ENCODE measurements at places on chromosomes 7 and 10.
A peak's percentile ranks its signal among the peaks of the same experiment; 100 is the strongest.

DNA sequence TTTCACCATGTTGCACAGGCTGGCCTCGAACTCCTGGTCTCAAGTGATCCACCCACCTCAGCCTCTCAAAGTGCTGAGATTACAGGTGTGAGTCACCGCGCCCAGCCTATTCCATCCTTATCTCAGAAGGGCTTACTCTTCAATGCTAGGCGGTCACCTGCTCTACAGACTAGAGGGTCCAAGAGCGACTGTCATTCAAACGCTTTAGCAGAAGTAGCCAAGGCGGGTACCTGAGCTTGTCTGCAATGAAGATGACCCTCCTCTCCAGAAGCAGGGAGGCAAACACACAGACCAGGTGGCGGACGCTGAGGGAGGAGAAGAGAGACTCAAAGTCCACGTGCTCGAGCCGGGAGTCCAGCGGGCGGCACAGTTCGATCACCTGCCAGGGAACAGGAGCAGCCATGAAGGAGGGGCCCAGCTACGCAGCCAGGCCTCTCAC is 65.1 kb upstream of the MKRN1 start:
- H3K27me3 ChIP-seq = no peaks in the 10 kb centered on the region
- peaks cover 9% of the 10 kb centered on the region for H3K36me3 ChIP-seq

GRCh38 chr10:131310551-131311401 is 745 bp downstream of the TCERG1L start:
- H3K4me1 ChIP-seq = peaks cover 16% of the 10 kb centered on the region
- H3K36me3 ChIP-seq = no peaks in the 10 kb centered on the region
- no peaks in the 10 kb centered on the region for H3K27me3 ChIP-seq
- peak overlapping the region; percentile 82 for H3K4me3 ChIP-seq

- H3K36me3 ChIP-seq = no peaks in the 10 kb centered on the region
- H3K4me1 ChIP-seq = no peaks in the 10 kb centered on the region
- H3K27me3 ChIP-seq = no peaks in the 10 kb centered on the region
- no peak overlapping the region for H3K27ac ChIP-seq
These were observed 59.8 kb downstream of the COA1 start for GRCh38 chr7:43669286-43670081.

- H3K27me3 ChIP-seq = no peaks in the 10 kb centered on the region
- H3K27ac ChIP-seq = no peak overlapping the region
- no peak overlapping the region for H3K4me3 ChIP-seq
- no peaks in the 10 kb centered on the region for H3K36me3 ChIP-seq
- H3K4me1 ChIP-seq = peaks cover 7% of the 10 kb centered on the region
- DNase-seq = no peak
These were observed 2.2 kb upstream of the ATP6V0E2 start for GRCh38 chr7:149871576-149871975.

GRCh38 chr10:68106656-68107055 is 2.6 kb upstream of the MYPN start:
- H3K4me3 ChIP-seq = no peak overlapping the region
- H3K27ac ChIP-seq = no peak overlapping the region
- no peaks in the 10 kb centered on the region for H3K27me3 ChIP-seq
- no peaks in the 10 kb centered on the region for H3K4me1 ChIP-seq
- H3K36me3 ChIP-seq = no peaks in the 10 kb centered on the region

DNA sequence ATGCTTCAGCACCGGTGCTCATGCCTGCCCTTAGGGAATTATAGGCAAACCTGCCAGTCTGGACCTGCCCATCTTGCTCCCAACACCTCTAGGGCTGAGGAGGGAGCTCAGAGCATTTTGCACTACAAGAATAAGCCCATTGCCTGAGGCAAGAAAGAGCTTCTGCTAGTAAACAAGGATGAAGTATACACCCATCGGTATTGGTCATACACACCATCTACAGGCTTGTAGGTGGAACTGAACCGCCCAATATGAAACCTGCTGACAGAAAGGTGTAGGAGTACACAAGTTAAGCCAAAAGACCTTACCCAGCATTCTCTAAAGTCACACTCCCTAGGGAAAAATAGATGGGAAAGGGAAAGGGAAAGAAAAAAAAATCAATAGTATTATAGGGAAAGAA is 957.0 kb upstream of the LRRTM3 start:
- no peaks in the 10 kb centered on the region for H3K36me3 ChIP-seq
- no peak overlapping the region for H3K4me3 ChIP-seq
- H3K27ac ChIP-seq = no peak overlapping the region

DNA sequence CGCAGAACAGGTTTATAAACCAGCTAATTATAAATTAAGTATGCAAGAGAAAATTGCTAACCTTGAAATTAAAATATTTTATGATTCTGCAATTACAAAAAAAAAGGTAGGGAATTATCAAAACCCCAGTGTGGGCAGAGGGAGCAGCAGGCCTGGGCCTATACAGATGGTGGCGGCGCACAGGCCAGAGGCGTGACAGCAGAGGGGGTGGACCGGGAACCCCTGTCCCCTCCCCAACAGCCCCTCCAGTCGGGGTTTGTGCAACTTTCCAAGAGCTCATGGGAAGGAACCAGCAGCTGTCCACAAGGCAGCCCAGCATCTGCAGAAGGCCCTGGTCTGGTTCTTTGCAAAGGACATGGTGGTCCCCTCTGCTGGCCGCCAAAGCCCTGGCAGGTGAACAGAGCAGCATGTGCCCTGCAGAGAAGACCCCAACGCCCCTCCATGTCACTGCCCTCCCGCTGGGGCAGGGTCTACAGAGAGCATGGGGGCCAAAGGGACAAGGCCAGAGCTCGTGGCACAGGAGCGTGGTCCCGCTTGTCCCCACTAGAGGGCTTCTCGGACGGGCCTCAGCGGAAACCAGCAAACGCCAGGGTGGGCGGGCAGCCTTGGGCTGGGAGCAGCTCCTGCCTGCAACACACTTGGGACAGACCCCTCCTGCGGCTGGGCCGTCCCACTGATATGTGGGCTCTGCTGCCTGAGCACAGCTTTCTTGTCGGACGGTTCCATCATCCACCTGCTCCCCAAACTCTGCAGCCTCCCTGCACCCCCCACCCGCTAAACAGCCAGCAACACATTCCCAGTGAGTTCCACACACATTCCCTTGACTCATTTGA is 75.1 kb downstream of the EBF3 start:
- H3K36me3 ChIP-seq = no peaks in the 10 kb centered on the region
- H3K27me3 ChIP-seq = no peaks in the 10 kb centered on the region
- peak; percentile 19 for DNase-seq
- no peak overlapping the region for H3K4me3 ChIP-seq
- H3K4me1 ChIP-seq = no peaks in the 10 kb centered on the region

DNA sequence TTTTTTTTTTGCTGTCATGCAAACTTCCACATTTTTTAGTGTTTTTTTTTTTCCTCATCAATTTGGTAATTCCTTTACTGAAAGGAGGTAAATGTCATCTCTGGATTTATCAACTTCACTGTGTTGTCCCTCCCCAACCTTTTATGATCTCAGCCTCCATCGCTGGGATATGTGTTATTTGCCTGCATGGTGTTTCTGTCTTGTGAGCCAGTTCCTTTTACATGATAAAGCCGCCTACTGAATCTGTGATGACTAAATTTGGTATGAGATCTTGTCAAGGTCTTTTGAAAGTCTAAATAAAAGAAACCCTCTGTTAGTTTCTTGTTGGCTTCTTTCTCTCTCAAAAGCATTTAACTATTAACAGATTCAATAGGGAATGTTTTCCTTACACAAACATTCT is 39.3 kb downstream of the TAS2R41 start:
- no peak overlapping the region for H3K27ac ChIP-seq
- H3K4me1 ChIP-seq = peaks cover 6% of the 10 kb centered on the region
- no peak overlapping the region for H3K4me3 ChIP-seq
- DNase-seq = no peak
- no peaks in the 10 kb centered on the region for H3K36me3 ChIP-seq

DNA sequence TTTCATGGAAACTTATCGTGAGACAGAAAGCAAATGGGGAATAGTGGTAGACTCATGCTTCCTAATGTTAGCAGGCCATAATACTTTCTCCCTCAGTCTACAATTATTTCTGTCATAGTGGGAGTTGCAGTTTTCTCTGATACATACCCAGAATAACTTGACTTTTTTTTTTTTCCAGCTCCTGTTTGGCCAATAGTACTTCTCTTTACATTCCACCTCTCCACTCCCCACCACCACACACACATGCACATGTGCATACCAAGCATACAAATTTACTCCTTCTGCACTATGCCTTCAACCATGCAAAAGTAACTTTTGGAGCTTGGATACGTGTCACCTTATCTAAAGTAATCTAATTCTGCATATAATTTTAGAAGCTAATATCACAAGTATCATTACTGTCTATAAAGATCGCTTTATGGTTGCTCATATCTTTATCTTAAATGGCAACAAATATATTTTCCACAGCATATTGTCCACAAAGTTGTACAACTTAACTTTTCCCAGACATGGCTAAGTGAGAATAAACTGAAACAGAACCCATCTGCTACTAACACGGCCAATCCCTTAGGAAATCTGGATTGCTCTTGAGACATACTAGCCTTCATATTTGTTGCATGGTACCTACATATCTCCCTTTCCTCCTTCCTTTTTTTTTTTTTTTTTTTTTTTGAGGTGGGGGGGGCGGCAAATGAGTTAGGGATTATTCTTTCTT is 49.0 kb downstream of the TES start:
- DNase-seq = peak; percentile 54
- no peak overlapping the region for H3K27ac ChIP-seq
- no peaks in the 10 kb centered on the region for H3K27me3 ChIP-seq
- H3K4me1 ChIP-seq = no peaks in the 10 kb centered on the region
- peaks cover 6% of the 10 kb centered on the region for H3K36me3 ChIP-seq

- H3K36me3 ChIP-seq = no peaks in the 10 kb centered on the region
- H3K4me1 ChIP-seq = no peaks in the 10 kb centered on the region
- no peaks in the 10 kb centered on the region for H3K27me3 ChIP-seq
- DNase-seq = no peak
- H3K4me3 ChIP-seq = no peak overlapping the region
These were observed 19.5 kb downstream of the RAMP3 start for GRCh38 chr7:45176886-45177731.

- peak; percentile 31 for DNase-seq
- no peak overlapping the region for H3K4me3 ChIP-seq
- no peaks in the 10 kb centered on the region for H3K36me3 ChIP-seq
- H3K4me1 ChIP-seq = peaks cover 10% of the 10 kb centered on the region
- no peak overlapping the region for H3K27ac ChIP-seq
- no peaks in the 10 kb centered on the region for H3K27me3 ChIP-seq
These were observed 125.3 kb downstream of the CHN2 start for GRCh38 chr7:29319719-29320521.

GRCh38 chr10:49679480-49679893 is at the start of gene C10orf53:
Gene C10orf53 (plus strand): TSS chr10:49679651. CDS start chr10:49679698, 47 bp downstream.
- H3K27me3 ChIP-seq = peaks cover 4% of the 10 kb centered on the region
- DNase-seq = no peak
- no peak within 1 kb of the TSS for H3K27ac ChIP-seq
- H3K4me3 ChIP-seq = no peak within 1 kb of the TSS
- H3K4me1 ChIP-seq = no peaks in the 10 kb centered on the region

DNA sequence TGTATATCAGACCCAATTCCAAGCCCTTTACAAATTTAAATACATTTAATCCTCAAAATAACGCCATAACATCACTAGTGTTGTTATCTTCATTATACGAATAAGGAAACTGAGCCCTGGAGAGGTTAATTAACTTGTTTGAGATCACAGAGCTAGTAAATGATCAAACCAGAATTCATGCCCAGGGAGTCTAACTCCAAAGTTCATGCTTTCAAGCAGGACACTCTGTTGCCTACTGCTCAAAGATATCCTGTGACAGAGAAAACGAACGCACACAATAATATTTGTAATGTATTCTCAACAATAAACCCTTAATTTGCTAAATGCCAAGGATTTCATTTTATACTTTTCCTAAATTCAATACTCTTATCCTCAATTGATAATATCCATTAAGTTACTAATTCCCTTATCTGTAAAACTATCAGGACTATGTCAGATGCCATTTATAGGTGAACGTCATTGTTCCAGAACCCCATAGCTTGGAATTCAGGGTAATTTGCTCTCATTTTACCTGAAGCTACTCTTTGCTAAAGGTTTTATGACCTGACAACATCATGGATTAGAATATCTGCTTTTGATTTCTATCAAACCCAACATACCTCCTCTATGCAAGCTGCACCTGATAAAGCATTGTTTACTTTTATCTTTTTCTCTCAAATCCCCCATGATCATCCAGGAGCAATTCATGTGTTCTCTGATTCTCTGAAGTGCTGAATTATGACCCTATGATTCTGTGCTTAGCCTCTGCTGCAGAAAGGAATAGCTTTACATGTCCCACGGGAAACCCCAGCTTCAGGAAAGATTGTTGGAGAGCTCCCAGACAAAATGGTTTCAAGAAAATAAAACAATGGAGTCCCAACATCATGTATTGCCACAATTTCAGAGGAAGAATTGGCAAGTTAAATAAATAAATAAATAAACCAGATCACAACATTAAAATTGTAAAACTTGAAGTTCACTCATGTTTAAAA is 150.2 kb upstream of the CDK1 start:
- no peak for DNase-seq
- no peaks in the 10 kb centered on the region for H3K36me3 ChIP-seq
- no peaks in the 10 kb centered on the region for H3K27me3 ChIP-seq
- no peak overlapping the region for H3K27ac ChIP-seq

GRCh38 chr7:65798111-65799075 is 74.5 kb upstream of the VKORC1L1 start:
- H3K27ac ChIP-seq = no peak overlapping the region
- no peaks in the 10 kb centered on the region for H3K36me3 ChIP-seq
- H3K4me1 ChIP-seq = peaks cover 12% of the 10 kb centered on the region
- H3K27me3 ChIP-seq = no peaks in the 10 kb centered on the region
- no peak overlapping the region for H3K4me3 ChIP-seq

GRCh38 chr10:6781133-6781770 is 201.2 kb upstream of the PRKCQ start:
- no peak overlapping the region for H3K27ac ChIP-seq
- no peak overlapping the region for H3K4me3 ChIP-seq
- no peaks in the 10 kb centered on the region for H3K36me3 ChIP-seq
- no peaks in the 10 kb centered on the region for H3K27me3 ChIP-seq
- no peaks in the 10 kb centered on the region for H3K4me1 ChIP-seq

DNA sequence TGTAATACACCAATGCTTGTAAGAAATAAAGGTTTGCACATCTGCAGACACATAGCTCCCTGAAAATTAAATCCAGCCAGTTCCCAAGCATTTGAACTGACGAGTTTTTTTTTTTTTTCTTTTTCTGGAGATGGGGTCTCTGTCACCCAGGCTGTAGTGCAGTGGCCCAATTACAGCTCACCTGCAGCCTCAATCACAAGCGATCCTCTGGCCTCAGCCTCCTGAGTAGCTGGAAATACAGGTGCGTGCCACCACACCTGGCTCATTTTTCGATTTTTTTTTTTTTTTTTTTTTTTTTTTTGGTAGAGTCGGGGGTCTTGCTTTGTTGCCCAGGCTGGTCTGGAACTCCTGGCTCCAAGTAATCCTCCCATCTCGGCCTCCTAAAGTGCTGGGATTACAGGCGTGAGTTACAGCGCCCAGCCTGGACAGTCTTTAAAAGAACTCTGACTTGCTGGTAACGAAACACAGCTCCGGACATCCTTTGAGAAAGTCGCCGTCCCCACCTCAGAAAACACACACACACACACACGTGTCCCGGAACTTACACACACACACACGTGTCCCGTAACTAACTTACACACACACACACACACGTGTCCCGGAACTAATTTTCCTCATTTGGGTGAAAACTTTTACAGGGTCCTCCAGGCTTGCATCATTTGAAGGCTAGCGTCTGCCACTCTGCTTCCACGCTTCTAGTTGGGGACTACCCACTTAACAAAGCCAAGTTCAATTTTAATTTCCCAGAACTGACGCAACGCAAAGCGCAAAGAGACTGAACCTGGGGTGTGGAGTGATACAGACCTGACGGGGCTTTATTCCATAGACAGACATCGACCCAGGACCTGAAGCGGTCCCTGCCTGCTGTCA is 18.6 kb downstream of the OCM2 start:
- H3K27ac ChIP-seq = no peak overlapping the region
- H3K4me1 ChIP-seq = no peaks in the 10 kb centered on the region
- H3K4me3 ChIP-seq = peak overlapping the region; percentile 95

All from trophoblast cell (in vitro differentiated cells and primary cell).